Ovary (tissue), 10 donors: ENCODE measurements at places on chromosomes 11 and 22.

GRCh38 chr11:126357969-126358762 is 2.7 kb downstream of the ST3GAL4 start:
- peak; percentile 69 for DNase-seq
- H3K27ac ChIP-seq: peak overlapping the region; percentile 82

DNA sequence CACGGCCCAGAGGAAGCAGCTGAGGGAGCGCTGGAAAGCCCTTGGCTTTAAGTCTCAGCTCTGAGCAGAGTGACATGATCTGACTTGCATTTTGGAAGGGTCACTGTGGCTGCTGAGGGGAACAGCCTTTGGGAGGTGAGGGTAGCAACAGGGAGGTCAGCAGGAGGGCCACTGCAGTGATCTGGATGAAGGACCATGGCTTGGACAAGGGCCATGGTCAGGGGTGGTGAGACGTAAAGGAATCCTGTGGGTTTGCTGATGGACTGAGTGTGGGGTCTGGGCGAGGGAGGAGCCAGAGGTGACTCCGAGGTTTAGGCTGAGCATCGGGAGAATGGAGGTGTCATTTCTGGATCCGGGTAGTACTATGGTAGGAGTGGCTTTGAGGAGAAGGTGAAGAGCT is 33.3 kb downstream of the SGSM3 start:
- no peak overlapping the region for H3K4me3 ChIP-seq
- H3K27ac ChIP-seq: no peak overlapping the region
- no peak for DNase-seq
- H3K4me1 ChIP-seq: no peaks in the 10 kb centered on the region

- no peak overlapping the region for H3K4me3 ChIP-seq
- no peaks in the 10 kb centered on the region for H3K36me3 ChIP-seq
- no peaks in the 10 kb centered on the region for H3K27me3 ChIP-seq
Observed at GRCh38 chr22:49599691-49600455, 227.8 kb downstream of the BRD1 start.

DNA sequence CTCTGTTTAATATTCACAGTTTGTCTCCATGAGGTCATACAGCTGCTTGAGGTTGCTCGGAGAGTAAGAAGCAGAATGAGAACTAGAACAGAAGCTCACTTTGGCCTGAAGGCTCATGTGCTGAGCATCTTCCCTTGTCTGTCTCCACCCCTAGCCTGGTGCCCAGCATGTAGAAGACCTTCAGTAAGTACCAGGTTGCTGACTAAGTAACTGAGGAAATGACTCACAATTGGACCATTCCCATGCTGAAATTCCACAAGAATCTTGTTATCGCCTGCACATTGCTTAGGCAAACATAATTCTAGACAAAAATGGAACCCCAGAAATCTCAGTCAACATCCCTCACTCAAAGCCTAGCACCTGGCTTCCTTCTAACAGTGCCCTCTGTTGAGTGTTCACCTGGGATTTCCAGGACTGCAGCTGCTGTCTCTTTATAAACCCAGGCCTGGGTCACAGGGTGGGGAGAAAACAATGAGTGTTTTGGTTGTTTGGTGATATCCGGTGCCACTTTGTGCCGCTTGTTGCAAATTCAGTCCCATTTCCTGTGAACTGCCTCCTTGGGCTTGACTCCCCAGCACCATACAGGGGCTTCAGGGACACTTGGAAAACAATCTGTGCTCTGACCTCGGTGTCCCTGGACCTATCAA is 406.8 kb downstream of the ETS1 start:
- H3K4me3 ChIP-seq: no peak overlapping the region
- H3K27me3 ChIP-seq: no peaks in the 10 kb centered on the region
- no peak for DNase-seq
- peaks cover 4% of the 10 kb centered on the region for H3K4me1 ChIP-seq

- no peaks in the 10 kb centered on the region for H3K27me3 ChIP-seq
- H3K27ac ChIP-seq: no peak overlapping the region
- no peaks in the 10 kb centered on the region for H3K36me3 ChIP-seq
- H3K4me3 ChIP-seq: no peak overlapping the region
- no peaks in the 10 kb centered on the region for H3K4me1 ChIP-seq
- no peak for DNase-seq
Observed at GRCh38 chr22:24006207-24006913, 1.1 kb upstream of the GSTT4 start.

DNA sequence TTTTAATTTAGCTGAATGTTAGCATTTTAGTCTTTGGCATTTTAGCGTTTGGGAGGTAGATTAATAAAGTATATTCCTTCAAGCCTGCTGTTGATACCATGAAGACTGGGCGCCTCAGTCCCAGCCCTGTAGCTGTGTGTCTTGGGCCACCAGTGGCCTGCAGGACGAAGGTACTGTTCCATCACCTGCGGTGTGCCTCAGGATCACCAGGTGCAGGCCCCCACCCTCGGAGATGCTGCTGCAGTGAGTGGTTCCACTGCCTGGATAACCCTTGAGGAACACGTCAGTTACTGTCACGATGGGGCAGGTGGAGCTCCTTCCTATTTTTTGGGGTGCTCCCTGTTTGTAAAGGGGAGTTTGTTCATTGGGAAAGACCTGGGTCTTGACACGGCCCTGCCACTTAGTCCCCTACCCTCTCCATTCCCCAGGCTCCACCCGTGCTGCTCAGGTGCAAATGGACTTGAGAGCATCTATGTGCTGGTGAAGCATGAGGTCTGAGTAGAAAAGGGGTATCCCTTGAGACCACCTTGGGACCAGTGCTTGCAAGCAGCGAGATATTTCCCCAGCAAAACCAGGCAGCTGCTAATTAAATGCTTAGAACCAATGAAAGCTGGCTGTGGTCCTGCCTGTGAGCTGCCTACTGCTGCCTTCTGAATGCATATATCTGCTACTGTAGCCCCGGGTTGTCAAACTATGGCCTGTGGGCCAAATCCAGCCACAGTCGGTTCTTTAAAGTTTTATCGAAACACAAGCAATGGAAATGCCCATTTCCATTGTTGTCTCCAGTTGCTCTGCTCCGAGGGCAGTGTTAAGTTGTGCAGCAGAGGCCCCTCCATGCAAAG is 28.7 kb downstream of the INCENP start:
- H3K4me1 ChIP-seq: no peaks in the 10 kb centered on the region
- no peaks in the 10 kb centered on the region for H3K36me3 ChIP-seq
- no peak overlapping the region for H3K27ac ChIP-seq
- DNase-seq: no peak
- no peaks in the 10 kb centered on the region for H3K27me3 ChIP-seq
- H3K4me3 ChIP-seq: no peak overlapping the region

DNA sequence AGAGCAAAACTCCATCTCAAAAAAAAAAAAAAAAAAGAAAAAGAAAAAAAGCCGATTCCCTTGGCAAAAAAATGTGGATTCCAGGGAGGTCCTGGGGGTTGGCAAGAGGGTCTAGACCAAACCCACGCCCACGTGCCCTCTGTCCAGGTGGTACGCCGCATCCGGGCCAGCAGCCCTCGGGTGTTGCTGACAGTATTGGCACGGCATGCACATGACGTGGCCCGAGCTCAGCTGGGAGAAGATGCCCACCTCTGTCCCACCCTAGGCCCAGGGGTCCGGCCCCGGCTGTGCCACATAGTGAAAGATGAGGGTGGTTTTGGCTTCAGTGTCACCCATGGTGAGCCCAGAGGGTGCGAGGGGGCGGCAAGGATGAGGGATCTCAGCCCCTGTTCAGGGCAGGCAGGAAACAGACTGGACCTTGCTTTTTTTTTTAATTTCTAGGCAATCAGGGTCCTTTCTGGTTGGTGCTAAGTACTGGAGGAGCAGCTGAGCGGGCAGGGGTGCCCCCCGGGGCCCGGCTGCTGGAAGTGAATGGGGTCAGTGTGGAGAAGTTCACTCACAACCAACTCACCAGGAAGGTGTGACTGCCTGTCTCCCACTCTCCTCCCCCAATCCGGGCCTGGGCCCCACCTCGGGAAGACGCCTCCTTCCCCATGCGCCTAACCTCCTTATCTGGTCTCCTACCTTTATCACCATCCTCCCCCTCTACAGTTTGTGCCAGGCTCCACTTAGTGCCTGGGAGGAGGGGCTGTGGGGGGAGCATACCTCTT is 2.0 kb downstream of the NHERF4 start:
- no peaks in the 10 kb centered on the region for H3K4me1 ChIP-seq
- DNase-seq: no peak
- no peaks in the 10 kb centered on the region for H3K27me3 ChIP-seq
- no peaks in the 10 kb centered on the region for H3K36me3 ChIP-seq

DNA sequence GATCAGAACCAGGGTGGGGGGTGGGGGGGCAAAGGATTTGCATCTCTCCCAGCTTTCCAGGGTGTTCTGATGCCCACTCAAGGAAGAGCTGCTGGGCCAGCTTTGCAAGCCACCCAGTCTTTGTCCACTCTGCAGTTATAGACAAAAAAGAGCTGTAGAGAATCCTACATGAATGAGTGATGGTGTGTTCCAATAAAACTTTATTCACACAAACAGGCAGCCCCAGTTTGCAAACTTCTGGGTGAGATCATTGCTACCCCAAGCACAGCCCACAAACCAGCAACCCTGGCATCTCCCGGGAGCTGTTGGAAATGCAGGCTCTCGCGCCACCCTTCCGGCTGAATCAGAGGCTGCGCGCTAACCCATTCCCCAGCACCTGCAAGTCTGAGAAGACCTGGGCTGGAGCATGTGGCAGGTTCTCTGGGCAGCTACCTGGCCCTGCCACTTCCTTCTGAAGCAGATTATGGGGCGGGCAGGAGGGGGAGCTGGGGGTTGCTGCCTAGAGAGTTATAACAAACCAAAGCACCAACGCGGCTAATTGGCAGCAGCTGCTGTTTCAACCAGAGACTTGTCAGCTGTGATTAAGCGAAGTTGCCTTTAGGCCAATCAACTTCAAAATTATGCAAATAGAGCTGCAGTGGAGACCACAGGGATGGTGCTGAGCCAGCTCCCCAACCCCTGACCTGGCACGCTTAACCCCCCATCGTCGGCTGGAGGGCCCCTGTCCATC is 3.8 kb upstream of the SHISAL1 start:
- no peak overlapping the region for H3K27ac ChIP-seq
- no peaks in the 10 kb centered on the region for H3K36me3 ChIP-seq
- H3K27me3 ChIP-seq: no peaks in the 10 kb centered on the region
- H3K4me3 ChIP-seq: no peak overlapping the region
- DNase-seq: no peak

DNA sequence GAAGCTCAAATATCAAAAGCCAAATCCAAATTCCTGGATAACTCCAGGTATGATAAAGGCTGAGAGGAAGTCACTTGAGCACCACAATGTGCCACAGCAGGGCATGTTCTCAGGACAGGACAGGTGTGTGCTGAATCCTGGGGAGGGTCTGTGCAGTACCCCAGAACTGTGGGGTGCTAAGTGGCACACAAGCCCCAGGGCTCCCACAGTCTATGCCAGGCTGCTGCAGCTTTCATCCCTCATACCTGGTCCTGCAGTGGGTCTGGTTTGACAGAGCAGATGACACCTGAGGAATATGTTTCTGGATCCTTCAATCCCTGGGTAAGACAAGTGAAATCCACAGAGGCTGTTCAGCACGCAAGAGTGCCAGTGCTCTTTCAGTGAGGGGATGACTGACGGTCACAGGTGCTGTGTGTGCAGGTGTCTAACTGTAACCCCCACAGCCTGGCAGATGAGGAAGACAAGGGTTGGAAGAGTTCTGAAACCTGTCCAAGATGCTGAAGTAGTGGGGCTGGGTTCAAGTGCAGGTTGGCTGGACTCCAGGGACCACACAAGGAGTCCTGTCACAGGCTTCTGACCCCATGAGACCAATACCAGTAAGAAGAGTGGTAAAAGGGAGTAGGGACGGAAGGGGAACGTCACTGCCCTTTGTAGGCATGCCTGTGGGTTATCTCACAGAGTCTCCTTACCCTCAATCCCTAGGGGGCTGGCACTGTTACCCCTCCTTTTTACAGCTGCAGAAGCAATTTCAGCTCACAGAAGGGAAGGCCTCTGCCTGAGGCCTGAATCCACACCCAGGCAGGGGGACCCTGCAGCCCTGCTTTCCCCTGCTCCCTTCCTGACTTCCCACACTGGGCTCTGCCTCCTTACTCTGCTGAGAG is 14.1 kb downstream of the SERPIND1 start:
- no peaks in the 10 kb centered on the region for H3K27me3 ChIP-seq
- H3K4me1 ChIP-seq: peaks cover 9% of the 10 kb centered on the region
- H3K4me3 ChIP-seq: no peak overlapping the region
- no peak for DNase-seq
- H3K36me3 ChIP-seq: no peaks in the 10 kb centered on the region

- no peaks in the 10 kb centered on the region for H3K27me3 ChIP-seq
- H3K36me3 ChIP-seq: no peaks in the 10 kb centered on the region
- H3K27ac ChIP-seq: no peak overlapping the region
- H3K4me1 ChIP-seq: peaks cover 13% of the 10 kb centered on the region
Observed at GRCh38 chr11:95991101-95991500, 67.2 kb upstream of the MTMR2 start.

GRCh38 chr22:40024201-40025061 is 29.7 kb downstream of the FAM83F start:
- H3K4me1 ChIP-seq: no peaks in the 10 kb centered on the region
- no peaks in the 10 kb centered on the region for H3K36me3 ChIP-seq
- H3K27me3 ChIP-seq: no peaks in the 10 kb centered on the region
- peak; percentile 53 for DNase-seq
- no peak overlapping the region for H3K4me3 ChIP-seq

- H3K27ac ChIP-seq: no peak overlapping the region
- no peaks in the 10 kb centered on the region for H3K27me3 ChIP-seq
- H3K4me1 ChIP-seq: peaks cover 4% of the 10 kb centered on the region
- H3K4me3 ChIP-seq: no peak overlapping the region
- DNase-seq: no peak
Observed at GRCh38 chr11:79042824-79043223, 398.0 kb downstream of the TENM4 start.
